ENCODE measurements at places on chromosomes 12 and 14.
A peak's percentile ranks its signal among the peaks of the same experiment; 100 is the strongest.

DNA sequence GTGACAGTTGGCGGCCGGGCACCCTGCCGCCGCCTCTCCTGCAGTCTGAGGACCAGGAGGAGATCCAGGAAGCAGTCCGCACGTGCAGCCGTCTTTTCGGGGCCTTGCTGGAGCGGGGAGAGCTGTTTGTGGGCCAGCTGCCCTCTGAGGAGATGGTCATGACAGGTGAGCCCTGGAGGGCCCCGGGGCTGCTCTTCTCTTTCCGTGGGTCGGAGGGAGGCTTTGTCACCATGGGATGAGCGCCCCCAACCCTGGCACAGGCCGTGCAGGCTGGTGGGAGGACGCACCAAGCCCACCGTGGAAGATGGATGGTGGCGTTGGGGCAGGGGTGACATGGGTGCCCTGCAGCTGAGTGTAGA lies 532 bp downstream of the NOC4L start:
- no peak for DNase-seq

DNA sequence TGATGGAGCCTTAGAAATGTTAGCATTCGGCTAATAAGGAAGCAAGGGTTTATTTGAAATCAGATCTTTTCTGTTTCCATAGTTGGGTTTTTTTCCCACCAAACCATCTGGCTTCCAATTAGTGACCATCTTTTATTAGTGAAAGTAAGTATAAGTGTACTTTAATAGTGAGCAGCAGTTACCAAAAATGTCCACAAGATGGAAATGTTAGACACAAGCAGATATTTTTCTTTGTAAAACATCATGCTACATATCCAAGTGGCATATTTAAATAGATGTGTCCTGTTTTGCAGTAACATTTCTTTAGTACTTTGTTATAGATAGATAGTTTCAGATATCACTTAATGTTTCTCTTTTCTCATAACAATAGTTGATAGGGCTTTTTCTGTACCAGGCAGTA lies 28.8 kb downstream of the YEATS4 start:
- DNase-seq: no peak

DNA sequence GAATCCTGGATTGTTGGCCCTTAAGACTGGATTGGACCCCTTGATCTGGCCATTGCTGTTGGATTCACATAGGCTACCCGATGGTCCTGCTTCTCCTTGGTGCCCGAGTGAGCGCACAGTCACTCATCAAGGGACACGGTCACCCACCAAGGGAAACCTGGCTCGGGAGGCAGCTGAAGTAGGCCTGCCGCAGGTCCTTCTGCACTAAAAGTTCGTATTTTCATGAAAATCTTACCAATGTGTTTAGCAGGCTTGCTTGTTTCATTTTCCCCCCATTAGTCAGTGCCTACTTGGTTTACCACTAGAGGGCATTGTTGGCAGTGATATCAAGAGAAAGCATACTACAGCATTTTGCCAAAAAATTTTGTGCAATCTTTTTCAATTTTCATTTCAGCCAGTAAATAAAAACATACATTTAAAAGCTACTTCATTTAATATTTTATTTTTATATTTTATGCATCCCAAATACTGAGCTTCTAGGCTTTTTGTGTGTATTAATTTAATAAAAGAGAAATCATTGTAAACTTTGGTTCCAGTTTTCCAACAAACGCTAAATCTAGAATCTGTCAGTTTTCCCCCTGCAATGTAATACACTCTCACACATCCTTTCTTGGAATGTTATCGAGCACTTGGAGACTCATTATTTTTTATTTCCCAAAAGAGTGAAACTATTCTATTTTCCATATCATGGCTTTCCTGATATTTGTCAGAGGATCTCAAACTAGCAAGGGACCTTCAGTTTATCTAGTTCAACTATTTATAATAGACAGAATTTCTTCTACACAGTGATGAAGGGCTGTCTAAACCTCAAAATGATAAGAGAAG lies 116.7 kb downstream of the LMNTD1 start:
- no peak for DNase-seq

GRCh38 chr12:12985817-12986408 lies 14.2 kb downstream of the HEBP1 start:
- no peak for DNase-seq

DNA sequence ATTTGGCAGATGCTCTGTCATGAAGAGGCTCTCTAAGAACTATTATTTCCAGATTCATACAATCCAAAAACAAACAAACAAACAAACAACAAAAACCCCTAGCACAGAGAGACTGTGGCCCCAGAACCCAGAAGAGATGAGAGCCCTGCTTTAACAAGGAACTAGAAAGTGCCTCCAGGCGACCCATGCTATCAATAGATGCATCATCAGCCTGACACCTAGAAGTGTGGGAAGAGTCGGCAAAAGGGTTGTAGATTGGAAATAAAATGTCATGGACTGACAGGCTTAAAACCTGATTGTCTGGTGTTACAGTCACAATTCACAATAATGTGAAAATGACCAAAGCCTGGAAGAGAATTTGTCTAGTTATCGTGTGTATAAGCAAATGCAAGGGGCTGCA lies 50.6 kb upstream of the FLRT2 start:
- no peak for DNase-seq

DNA sequence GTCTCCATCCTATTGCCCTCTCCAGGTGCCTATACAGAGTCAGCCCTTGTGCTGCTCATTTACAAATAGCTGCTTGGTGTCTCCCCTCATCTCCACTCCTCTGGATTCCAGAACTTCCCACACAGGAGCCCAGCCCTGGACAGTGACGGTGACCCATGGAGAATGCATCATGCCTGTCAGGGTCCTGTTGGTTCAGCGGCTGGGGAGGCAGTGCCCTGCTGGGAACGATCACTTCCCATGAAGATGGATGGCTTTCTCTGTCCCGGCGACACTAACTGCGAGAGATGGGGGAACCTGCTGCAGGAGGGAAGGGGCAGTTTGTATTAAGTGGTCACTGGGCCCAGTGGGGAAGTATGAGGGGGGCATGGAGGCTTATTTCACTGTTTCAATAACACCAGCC lies 395.0 kb upstream of the TBX3 start:
- no peak for DNase-seq

- no peak for DNase-seq
Measured at GRCh38 chr14:91400696-91401095, 16.9 kb downstream of the CCDC88C start.

DNA sequence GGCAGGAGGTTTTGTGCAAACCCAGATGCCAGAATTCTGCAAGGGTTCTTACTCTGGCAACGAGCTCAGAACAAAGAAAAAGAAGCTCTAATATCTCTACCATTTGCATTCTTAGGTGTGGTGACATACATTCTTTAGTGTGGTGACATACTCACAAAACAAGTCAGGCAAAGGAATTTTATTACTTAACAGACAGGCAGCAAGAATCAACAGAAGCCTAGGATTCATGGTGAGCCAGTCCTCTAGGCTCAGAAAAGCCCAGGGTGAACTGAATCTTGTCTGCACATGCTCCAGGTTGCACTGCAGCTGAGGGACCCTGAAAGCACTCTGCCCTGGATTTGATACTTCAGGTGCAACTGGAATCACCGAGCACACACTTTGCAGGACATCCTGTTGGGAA lies 122.4 kb upstream of the PTPRQ start:
- no peak for DNase-seq

GRCh38 chr12:13940335-13940865 lies 41.0 kb downstream of the GRIN2B start:
- DNase-seq: no peak

DNA sequence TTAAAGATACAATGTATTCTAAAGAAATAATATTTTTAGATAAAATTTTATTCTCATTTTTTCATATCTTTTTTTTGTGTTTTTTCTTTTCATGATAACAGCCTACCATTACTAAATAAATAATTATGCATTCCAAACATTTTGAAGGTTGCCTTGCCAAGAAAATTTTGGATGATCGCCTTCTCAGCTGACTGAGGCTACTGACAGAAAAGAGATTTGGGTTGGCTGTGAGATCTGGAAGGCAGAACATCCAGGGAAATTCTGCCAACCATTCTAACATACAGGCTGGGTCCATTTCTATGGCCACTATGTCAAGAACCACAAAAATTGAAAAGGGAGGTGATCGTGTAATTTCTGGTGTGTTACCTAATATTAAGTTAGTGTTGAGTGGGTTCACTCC lies 48.1 kb downstream of the GALNT8 start:
- no peak for DNase-seq

DNA sequence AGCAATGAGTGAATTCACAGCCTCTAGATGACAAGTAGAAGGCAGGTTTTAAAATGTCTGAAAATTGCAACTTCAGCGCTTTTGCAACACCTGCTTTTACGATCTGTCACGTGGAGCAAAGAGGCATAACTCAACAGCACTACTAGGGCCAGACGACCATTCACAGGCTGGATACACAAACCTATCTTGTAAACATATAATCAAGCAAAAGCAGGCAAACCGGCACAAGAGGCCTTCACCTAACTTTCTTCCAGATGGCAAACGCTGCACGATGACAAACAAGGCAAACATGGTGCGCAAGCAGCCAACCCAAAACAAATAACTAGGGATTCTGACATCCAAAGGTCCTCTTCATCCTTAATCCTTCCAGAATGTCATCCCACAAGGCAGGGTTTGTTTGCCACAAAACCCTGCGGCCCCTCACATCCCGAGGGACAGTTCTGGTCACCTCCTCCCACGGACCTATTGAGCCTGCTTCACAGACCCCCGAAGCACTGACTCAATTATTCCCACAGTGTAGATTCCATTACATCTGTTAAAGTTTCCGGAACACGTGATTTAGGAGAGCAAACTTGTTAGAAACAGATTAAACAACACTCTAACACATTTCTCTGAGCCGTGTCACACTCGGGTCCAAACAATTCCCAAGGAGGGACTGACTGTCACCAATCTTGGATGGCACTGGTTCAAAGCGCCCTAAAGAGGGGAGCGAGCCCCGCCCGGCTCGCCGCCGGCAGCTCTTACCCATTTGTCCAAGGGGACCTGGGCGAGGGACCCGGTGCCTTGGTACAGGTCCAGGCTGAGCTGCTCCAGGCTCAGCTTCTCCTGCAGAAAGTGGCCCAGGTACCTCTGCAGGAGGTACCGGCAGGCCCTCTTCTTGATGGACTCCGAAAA lies 823 bp downstream of the ATG2B start:
- DNase-seq: peak; percentile 5

DNA sequence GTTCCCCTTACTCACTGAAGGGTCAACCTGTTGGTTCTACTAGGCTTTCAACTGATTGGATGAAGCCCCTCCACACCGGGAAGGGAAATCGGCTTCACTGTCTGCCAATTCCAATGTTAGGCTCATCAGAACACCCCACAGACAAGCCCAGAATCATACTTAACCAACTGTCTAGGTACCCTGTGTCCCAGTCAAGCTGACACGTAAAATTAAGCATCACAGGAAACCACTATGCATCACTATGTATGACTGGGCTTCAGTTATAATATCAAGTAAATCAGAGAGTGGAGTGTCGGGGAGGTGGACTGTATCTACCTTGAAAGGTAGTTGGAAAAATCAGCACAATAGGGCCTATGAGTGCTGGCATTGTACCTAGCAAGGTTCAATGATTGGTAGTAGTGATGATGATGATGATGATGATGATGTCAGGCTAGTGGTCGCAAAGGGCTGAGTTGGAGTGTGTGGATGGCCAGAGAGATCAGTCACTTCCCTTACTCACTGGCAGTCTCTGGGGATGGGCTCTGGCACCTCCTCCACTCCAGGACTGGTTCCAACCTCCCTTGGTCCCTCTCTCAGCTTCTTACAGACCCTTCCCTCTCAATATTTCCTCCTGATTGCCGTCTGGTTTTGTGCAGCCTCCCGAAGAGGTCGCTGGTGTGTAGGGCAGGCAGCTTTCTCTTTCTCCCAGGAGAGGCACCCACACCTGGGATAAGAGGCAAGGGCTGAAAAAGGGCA lies 3.3 kb upstream of the ATG101 start:
- DNase-seq: no peak

- DNase-seq: no peak
Measured at GRCh38 chr14:90405101-90405500, 8.3 kb downstream of the CALM1 start.

Data from stimulated activated CD8-positive, alpha-beta memory T cell treated with anti-CD3 and anti-CD28 coated beads, Interleukin-15, amount 100 ng/mL, for 24 hours (primary cell).